ENCODE measurements at places on chromosomes 11 and 22. TPM values are rescaled to one million over a fixed set of nuclear protein-coding genes. Genes with fewer than 3 reads are reported as not detected.

Gene IFTAP
- total RNA-seq, result 23.5 TPM

Gene DCHS1
- total RNA-seq, result 17.4 TPM

Gene TSGA10IP
- 0.68 TPM for total RNA-seq

Gene INSC
- total RNA-seq, result 2.0 TPM

Gene ZC3H12C
- 6.5 TPM for total RNA-seq

Gene TRIM51
- total RNA-seq, result not detected

Gene RASD2
- 8.0 TPM for total RNA-seq

Gene FXYD2
- total RNA-seq, result 0.87 TPM

Gene MYEOV
- 1.1 TPM for total RNA-seq

Gene CHRM4
- total RNA-seq, result 2.8 TPM

GRCh38 chr11:73645972-73646631 lies at the start of gene PLEKHB1:
Gene PLEKHB1 (plus strand): TSS chr11:73646581. CDS start chr11:73646609, 28 bp downstream.
- DNase-seq, result no peak

GRCh38 chr11:105705786-105706530 lies 96.1 kb downstream of the GRIA4 start:
- no peak for DNase-seq

- no peak for DNase-seq
Observed at GRCh38 chr11:76265771-76266241, 59.5 kb upstream of the WNT11 start.

- DNase-seq, result no peak
Observed at GRCh38 chr11:5339771-5340322, 3.5 kb downstream of the OR51B5 start.

GRCh38 chr22:17578136-17578754 lies 14.9 kb downstream of the SLC25A18 start:
- peak; percentile 74 for DNase-seq

DNA sequence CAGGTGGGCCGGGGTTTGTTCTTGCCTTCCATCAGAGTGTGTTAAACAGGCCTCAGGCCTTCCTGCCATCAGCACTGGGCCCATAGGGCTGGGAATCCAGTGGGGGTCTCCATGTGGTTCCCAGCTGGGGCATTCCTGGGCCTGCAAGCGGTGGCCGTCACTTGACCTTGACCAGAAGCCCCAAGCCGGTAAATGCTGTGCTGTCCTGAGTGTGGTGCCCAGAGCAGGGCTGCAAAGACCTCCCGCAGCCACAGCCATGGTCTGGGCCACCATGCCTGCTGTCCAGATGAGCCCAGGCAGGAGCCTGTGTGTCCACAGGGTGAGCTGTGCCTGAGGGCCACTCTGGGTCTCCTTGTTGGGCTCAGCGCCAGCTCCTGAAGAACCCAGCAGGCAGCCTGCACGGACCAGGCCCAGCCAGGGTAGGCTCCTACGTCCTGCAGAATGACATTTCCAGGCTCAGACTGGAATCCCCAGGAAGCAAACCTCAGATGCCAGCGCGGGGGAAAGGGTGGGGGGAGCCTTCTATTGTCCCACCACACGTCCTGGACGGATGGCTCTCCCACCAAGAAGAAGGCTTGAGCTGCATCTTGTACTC lies 117.3 kb downstream of the KCNQ1OT1 start:
- DNase-seq, result no peak

DNA sequence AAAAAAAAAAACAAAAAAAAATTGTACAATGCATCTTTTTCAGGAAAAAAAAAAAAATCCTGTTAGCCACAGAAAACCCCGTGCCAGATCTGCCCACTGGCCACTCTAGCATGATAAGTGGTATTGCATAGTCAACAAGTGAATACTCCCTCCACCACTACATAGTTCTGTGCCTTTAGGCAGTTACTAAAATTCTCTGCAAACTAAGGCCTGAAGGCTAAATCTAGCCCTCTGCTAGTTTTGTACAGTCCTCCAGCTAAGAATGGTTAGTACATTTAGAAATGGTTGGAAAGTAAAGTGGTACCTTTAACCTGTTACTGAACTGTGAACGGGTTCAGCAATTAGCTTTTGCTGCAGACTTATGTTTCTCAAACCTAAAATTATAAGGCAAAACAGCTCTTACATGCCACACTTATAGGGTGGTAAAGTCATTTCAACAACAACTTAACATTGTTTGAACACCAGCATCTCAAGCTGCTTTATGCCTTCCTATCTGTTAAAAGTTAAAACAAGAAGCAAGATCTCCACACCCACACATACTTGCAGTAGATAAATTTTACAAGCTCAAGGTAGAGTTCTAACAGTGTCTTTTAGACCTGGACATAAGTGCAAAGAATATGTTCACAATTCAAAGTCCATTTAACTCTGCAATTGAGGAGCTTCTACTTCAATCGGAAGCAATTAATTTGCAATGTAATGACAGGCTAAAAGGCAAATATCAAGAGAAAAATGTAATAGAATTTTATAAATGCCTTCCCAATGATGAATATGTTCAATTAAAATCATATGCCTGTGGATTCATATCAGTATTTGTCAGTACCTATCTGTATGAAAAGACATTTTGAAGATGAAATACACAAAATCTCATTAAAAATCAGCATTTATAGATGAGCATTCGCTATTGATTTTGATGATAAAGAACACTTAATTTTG lies 7.3 kb downstream of the C11orf71 start:
- no peak for DNase-seq

GRCh38 chr11:93392867-93393266 lies 62.3 kb downstream of the DEUP1 start:
- no peak for DNase-seq

DNA sequence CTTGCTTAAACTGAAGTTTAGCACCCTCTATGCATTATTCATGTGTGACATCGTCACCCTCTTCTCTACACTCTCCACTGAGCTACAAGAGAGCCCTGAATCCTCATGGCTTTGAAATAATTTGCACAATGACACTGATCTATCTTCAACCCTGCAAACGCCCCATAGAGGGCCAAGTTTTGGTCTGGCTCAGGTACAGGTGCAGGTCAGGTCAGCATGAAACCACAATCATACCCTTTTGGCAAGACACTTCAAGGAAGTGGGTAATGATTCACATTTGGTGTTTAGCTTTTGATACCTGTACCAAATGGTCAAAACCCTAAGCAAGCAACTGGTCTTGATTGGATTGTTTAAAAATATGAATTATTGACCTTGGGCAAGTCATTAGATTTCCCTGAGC lies 122.2 kb upstream of the CADM1 start:
- DNase-seq, result no peak

- DNase-seq, result no peak
Observed at GRCh38 chr22:47119181-47119580, 356.7 kb downstream of the TBC1D22A start.

DNA sequence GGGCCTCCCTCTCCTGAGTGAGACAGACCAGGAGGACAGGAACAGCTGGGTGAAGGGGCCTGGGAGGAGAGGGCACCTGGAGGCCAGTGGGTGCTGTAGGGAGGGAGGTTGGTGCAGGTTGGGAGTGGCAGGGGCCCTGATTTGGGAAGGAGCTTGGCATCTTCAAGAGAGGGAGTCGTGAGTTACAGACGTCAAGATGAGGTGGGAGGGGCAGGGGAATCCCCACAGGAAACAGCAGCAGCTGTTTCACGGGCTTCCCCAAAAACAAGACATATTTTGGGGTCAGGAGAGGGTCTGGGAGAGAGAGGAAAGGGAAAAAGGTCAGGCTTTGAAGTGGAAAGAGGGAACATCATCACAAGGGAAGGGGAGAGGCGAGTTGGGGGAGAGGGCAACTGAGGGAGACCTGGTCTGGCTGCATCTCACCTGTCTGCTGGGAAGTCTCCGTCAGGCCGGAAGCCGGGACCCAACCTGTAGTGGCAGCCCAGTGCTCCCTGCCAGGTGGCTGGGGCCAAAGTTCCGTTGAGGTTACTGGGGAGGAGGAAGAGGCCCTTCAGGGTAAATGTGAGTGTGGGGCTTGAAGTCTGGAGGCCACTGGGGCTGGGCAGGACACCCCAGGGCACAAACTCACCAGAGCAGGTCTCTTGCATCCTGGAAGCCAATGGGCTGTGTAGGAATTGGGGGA lies 4.4 kb downstream of the NAALADL1 start:
- no peak for DNase-seq

DNA sequence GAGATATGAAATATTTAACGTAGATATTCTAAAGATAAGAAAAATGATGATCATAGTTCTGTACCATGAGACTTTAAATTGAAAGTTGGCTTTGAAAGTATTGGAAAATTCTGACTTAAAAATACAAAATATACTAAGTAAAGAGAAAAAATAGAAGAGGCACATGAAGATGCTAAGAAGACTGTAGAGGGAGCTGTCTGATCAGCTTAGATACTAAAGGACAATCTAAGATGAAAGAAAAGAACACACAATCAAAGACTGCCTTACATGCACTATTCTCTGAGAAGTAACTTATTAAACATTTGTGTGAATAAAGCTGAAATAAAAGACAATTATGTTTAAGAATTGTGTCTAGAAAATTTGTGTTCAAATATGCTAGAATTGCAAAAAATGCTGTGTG lies 55.1 kb downstream of the RBMXL2 start:
- DNase-seq, result no peak

- DNase-seq, result no peak
Observed at GRCh38 chr11:9211322-9211721, 53.8 kb downstream of the DENND5A start.

DNA sequence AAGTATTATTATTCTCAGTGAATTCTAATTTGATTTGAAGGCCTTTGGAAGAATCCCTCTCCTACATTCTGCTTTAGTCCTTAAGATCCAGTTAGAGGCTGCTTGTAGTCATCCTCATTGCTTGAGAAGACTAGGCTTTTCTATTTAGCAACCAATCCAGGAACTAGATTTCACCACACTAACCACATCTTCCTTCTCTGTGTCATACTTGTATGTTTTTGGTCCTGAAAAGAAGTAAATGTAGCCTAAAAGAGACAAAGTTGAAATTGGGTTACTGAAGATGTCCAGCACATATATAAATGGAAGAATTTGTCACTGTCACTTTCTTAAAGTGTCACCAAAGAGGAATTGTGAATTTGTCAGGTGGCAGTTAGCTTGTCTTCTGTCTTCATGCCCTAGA lies 46.6 kb upstream of the MMP7 start:
- DNase-seq, result no peak

GRCh38 chr22:40479126-40479800 lies 108.9 kb downstream of the SGSM3 start:
- no peak for DNase-seq

DNA sequence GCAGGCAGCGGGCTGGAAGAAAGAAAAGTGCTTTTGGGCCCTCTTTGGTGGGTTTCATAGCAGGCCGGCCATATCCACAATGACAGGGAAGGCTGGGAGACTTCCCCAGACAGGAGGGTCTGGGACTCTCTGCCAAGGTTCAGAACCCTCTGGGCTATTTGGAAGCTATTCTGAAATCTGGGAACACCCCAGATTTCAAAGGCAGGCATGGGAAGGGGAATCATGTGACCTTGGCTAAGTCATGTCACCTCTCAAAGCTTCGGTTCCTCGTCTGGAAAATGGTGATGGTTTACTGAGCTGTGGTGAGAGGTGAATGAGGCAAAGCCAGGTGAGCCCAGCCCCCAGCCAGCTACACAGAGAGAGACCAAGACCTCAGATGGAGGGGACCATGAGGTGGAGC lies 4.6 kb downstream of the CASTOR1 start:
- DNase-seq, result no peak

GRCh38 chr11:1750481-1750839 lies at the start of gene IFITM10:
Gene IFITM10 (minus strand): TSS chr11:1750595. CDS start chr11:1750442, 153 bp downstream.
- no peak for DNase-seq

- no peak for DNase-seq
Observed at GRCh38 chr11:95711945-95712221, 77.7 kb downstream of the FAM76B start.

DNA sequence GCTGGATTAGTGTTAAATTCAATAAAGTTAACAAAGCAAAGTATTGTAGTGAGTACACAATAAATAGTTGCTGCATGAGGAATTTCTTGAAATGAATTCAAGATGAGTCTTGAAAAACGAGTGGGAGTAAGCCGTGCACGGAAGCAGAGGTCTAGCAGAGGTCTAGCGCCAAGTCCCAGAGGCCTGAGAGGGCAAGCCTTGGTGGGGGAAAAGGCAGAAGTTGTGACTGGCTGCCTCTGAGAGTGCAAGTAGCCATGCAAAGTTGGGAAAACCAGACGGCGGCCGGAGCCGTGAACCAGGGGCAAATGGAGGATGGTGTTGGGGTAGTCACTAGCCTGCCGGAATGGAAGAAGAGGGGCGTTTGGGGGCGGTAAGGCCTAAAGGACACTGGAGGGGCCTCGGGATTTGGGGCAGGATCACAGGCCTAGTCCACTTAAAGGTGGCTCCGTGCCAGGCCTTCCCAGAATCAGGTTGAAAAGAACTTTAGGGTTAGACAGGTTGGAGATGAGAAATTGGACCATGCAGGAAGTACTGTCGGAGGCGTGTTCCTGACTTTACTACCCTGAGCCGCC lies 379 bp upstream of the SLC3A2 start:
- DNase-seq, result peak; percentile 37

DNA sequence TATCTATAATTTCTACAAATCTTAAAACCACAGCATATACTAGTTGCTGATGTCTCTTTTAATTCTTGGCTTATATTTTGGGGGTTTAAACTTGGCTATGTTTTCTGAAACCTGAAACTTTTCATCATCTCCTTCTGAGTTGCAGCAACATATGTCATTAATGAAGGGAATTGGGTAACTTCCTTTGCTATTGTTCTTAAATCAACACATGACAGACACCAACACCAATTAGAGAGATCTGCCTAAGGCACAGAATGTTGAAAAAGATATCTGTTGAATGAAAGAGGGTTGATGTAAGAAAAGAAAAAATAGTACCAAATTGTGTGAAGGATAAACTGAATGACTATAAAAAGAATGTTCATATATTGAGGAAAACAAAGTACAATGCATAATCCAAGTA lies 10.3 kb upstream of the GAS2 start:
- DNase-seq, result no peak
